Activated CD8-positive, alpha-beta T cell treated with anti-CD3 and anti-CD28 coated beads for 36 hours (primary cell): ENCODE measurements at places on chromosomes 2 and 18. TPM values are rescaled to one million over a fixed set of nuclear protein-coding genes. Genes with fewer than 3 reads are reported as not detected.

- no peak overlapping the region for H3K4me3 ChIP-seq
- peaks cover 17% of the 10 kb centered on the region for H3K4me1 ChIP-seq
- peaks cover 18% of the 10 kb centered on the region for H3K36me3 ChIP-seq
- no peak for DNase-seq
- no peak overlapping the region for H3K27ac ChIP-seq
- H3K27me3 ChIP-seq: no peaks in the 10 kb centered on the region
Observed at GRCh38 chr2:43314299-43314927, 88.0 kb upstream of the ZFP36L2 start.

LRATD1 gene
- total RNA-seq: not detected

CRYBA2 gene
- not detected for total RNA-seq

DNA sequence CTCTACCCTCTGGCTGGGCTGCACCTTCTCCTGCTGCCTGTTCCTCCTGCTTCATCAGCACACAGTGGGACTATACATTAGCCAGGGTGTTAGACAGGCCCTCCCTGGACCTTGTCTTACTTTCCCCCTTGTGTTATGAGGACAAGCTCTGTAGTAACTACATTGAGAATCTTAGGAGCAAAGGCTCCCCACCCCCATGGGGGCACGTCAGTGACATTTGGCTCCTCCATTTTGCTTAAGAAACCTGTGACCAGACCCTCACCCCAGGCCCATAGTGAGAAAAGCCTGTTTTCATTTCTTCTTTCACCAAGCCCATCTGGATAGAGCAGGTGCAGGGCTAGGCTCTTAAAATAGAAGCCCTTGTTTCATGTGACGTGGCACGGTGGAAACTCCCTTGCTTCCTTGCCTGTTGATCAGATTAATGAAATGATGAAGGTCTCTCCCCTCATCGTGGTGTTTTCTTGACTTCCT, 146.7 kb downstream of the RPIA start:
- peaks cover 4% of the 10 kb centered on the region for H3K4me1 ChIP-seq
- peak; percentile 45 for DNase-seq
- H3K4me3 ChIP-seq: no peak overlapping the region
- H3K27ac ChIP-seq: no peak overlapping the region
- H3K36me3 ChIP-seq: no peaks in the 10 kb centered on the region
- H3K27me3 ChIP-seq: peaks cover 1% of the 10 kb centered on the region

DNA sequence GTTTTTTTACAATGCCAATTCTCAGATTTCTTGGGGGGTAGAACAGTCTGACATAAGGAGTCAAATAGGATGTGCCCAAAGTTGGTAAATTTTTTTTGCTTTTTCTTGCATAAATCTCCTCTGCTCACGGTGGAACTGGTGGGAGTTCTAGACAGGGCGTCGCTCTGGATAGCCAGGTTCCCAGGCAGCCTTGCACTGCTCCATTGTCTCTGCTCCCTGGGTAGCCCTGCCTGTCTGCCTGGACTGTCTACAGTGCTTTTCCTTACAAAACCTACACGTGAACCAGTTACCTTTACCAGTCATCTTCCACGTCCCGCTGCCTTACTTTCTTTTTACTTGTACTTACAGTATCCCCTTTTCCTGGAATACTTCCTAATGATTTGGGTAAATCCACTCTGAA, 117.1 kb downstream of the ZNF407 start:
- no peak for DNase-seq
- no peaks in the 10 kb centered on the region for H3K27me3 ChIP-seq
- H3K4me3 ChIP-seq: no peak overlapping the region

NTSR2 gene
- not detected for total RNA-seq

DNA sequence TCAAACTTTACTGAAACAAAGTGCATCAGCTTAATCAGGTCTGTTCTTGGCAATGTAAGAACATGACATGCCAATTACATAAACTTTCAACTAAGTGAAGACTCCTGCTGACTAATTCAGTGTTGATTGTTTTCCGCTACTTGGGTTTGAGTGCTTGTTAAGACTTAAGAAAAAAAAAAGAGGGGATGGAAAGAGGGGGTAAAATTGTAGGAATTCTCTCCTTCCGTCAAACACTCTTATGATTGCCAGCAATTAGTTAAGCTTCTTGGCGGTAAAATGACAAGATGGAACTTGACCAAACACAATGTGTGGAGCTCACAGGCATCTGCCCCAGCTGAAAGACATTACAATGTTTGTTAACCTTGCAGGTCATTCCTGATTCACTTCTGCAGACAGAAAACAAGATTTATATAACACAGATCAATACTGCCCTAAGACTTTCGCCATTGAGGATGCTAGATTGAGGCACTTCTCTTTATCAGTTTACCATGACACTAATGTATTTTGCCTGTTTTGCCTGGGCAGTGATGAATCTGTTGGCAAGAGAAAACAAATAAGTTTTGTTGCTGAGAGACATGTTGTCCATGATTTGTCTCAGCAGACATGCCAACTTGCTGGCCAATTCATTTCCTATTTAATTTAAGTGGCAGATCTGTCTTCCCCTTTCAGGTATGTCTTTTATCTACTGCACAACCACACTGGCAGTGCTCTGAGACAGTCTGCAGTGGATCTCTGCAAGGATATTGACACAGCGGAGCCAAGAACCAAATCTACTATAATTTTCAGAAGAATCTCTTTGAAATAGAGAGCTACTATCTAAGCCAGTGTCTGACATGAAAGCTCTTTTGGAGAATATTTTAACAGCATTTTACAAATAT, 410.0 kb upstream of the KCNH7 start:
- no peaks in the 10 kb centered on the region for H3K4me1 ChIP-seq
- DNase-seq: no peak
- no peak overlapping the region for H3K4me3 ChIP-seq

- peaks cover 43% of the 10 kb centered on the region for H3K4me1 ChIP-seq
- peak overlapping the region; percentile 36 for H3K4me3 ChIP-seq
- peak; percentile 14 for DNase-seq
- no peaks in the 10 kb centered on the region for H3K27me3 ChIP-seq
Observed at GRCh38 chr2:177783835-177784744, 288.5 kb downstream of the PDE11A start.
